ENCODE measurements at places on chromosomes 7 and 10.

DNA sequence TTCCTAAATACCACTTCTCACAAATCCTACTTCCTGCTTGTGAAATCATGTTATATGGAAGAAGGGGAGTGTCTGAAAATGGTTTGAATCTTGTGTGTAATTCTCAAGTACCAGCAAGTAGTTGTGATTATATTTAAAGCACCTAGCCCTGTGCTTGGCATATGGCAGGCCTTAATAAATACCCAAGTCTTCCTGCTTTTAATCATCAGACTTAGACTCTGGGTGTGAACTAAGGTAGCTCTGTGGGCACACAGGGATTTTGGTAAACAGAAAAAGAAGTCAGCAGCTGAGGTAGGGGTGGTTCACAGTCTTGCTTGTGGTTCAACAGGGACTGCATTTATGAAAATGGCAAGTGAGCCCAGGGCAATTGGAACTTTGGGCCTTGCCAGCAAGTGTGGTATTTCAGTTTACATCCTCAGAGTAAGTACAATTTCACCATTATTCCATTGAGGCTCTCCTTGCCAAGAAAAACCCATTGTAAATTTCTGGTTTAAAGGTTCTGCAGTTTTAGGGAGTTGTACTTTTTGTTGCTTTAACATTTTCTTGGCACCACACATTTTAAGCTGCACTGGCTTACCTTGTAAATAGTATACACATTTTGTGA is 215.5 kb downstream of the AUTS2 start:
- DNase-seq, result no peak

GRCh38 chr10:60948851-60949250 is 4.9 kb upstream of the RHOBTB1 start:
- no peak for DNase-seq

DNA sequence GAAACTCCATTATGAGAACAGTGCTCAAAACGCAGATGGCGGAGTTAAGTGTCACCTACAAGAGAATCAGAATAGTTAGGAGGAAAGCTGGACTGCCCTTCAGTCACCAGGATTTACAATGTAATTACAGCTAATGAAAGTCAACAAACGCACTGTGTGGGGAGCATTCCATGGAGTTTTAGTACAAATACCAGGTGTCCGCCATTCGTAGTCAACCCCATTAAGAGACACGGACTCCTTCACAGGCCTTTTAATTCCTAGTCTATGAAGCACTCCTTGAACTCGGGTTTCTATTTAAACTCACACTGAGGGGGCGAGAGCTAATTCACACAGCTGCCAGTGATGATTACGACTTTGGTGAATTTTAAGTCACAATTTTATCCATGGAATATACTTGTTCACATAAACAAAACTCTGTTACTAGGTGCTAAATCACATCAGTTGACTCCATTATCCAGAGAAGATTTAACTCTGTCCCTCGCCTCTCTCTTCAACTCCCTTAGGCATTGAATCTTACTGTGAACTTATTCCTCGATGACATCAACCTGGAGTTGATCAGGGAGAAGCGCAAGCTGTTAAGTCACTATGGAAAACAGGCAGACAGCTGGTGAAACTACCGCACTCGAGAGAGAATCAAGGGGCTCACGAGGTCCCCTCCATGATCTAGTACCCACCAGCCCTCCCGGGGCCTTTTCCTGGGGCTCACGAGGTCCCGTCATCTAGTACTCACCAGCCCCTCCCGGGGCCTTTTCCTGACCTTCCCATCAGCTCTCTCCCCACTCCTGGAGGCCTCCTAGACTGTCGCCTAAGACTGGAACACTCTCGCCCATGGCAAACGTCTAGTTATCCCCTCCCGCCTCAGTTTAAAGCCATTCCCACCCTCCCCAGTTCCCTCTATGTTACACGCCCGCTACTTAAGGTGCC is 1.5 kb downstream of the ZFAND2A start:
- no peak for DNase-seq

GRCh38 chr7:24916463-24917040 is 63.4 kb downstream of the OSBPL3 start:
- DNase-seq, result no peak

DNA sequence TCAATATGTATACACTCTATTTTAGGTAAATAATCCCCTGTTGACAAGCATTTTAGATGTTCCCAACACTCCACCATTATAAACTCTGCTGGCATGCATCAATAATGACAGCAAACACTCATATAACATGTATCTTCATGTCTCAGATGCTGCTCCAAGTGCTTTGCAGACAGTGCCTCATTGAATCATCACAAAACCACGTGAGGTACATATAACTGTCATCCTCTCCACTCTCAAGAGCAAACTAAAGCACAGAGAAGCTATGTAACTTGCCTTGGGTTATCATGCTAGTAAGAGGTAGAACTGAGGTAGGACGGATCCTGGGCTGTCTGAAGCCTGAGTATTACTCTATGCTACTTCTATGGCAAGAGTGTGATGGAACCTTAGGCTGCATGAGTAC is 72.5 kb upstream of the GSDME start:
- DNase-seq, result no peak

GRCh38 chr7:76364198-76364584 is 5.4 kb upstream of the YWHAG start:
- no peak for DNase-seq

Data from fibroblast of skin of left biceps (primary cell).